NCI-H524 treated with DMSO at 0.1 percent for 48 hours (cell line): ENCODE measurements at places on chromosomes 2 and 18.

GRCh38 chr18:35573531-35573930 is 8.0 kb upstream of the GALNT1 start:
- no peak for DNase-seq

DNA sequence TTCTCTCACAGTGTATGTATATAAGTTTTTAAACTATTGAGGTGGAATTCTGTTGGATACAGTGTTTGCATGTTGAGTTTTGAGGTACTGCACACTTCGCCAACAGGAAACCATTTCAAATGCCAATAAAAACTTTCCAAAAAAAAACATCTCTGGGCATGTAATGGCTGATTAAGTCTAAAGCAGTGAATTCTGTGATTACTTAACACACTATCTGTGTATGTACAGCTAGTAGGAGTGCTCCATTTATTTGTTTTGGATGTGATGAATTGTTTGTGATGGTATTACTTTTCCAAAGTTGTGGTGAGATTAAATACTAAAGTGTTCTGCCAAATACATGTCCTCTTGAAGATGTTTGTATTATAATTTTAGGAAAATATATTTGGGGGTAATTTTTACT is 31.1 kb downstream of the MMADHC start:
- no peak for DNase-seq

DNA sequence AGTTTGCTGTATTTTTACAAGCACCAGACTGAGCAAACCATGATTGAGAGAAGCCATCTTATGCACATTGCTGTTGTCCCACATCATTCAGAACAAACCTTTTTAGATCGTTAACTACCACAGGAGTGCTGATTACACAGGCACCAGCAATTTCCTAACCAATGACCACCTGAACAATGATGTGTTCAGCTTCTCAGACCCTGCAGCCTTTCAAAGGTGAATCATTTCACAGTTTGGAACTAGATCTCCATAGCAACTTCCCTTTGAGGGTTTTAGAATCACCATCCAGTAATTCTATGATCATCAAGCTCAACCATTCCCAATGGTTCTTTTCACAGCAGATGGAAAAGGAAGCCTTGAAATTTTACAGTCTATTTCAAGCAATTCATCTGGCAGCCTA is 71.4 kb downstream of the OLA1 start:
- DNase-seq, result no peak

DNA sequence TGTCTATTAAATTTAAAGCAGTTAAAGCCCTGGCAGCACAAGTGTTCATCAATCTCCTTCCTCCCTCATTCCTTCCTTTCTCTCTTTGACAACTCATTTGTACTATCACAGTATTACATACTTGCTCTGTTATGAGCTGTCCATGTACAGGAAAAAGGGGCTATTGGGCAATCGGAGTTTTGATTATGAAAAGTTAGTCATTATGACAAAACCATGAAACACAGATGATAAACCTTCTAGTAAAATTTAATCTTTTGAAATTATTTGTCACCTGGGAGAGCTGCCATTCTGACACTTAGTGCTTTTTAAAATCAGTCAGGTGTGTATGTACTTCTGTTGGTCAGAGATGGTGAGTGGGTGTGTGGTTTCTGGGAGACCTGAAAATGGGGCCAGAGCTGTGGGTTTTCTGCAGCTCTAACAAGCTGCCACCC is 39.4 kb downstream of the MAP4K4 start:
- DNase-seq, result no peak

DNA sequence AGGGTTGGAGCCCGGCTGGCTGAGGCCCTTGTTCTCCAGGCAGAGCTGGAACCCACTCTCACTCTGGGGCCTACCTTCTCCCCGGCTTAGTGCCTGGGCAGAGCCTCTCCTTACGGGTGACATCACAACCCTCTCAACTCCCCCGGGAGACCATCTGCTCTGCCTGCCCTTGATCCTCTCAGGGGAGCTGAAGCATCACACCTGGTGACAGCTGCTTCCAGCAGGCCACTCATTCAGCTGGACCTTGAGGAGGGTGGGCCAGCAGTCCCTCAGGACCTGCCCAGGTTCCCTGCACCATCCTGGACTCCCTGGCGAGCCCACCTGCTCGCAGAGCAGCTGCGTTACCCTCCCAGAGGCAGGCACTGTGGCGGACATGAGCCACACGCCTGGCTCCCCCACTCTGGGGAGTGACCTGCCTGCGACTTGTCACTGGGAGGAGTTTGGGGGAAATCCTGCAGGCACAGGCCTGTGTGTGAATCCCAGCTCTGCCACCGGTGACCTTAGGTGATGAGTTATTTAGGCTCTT is 13.1 kb downstream of the HS6ST1 start:
- DNase-seq, result peak; percentile 48

DNA sequence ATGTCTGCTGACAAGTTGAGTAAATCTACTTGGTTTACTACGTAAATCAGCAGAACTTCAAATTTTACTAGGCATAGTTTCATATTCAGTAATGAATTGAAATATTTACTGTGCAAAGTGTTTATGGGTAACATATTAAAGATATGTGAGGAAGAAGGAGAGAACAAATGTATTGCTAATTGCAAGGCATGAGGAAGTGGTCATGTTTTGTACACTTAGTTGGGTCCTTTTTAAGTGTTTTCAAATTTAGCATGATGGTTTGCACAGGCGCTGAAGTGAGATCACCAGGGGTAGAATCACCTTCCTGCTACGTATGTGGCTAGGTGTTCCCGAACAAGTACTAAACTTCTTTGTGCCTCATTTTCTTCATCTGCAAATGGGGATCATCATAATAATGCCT is 1534.4 kb downstream of the LRP1B start:
- no peak for DNase-seq

DNA sequence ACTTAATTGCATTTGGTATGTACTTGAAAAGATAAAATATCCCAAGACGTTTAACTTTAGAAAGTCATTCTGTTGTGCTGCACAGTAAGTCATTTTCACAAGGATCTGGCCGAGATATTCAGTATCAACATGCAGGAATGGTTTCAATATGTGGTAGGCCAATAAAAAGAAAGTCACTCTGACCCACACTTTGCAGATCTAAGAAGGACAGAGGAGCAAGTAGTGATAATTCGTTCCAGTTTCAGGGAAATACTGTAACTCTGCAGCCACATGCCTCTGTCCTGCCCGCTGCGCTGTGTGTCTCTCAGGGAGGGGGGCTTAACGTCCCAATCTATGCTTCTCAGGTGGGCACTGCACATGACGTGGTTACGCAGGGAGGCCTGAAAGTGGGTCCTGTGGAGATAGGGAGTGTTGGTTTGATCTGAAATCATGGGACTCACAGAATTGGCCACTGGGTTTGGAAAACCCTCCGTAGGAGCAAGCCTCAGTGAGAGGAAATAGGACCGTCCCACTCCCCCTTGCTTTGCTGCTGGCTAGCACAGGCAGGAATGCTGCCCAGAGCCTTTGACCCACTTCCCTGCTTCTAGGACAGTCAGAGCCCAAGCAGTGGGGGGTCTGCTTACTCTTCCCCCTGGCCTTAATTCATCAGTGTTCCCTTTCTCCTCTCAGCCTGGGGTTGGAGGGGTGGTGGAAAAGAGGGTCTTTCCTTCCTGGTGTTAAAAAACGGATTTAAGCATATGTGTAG is 314.7 kb upstream of the SPRED2 start:
- DNase-seq, result no peak
